ENCODE measurements at places on chromosomes 16 and 17.

DNA sequence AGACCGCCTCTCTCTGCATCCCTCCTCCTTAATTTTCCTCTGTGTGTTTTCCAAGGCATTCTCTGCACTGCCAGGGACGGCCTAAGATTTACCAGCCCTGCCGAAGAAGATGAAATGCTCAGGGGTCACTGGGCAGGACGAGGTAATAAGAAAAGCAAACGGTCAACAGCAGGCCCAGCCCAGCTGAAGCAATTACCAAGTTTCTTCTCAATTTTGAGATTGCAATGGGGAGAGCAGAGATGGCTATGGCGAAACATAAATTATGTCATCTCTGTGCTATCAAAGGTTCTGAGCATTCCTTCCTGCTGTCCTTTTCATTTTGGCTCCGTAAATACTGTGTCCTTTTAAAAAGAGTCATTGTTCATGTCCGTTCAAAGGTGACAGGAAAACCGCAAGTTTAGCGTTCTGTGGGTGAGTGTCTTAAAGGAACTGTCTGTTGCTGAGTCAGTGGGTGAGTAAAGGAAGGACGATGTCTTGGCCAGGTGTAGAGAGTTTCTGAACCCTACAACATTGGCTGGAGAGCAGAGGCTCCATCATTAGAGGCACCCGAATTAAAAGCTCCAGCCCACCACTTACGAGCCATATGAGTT is 753.9 kb upstream of the EEF2KMT start:
- no peak for DNase-seq

DNA sequence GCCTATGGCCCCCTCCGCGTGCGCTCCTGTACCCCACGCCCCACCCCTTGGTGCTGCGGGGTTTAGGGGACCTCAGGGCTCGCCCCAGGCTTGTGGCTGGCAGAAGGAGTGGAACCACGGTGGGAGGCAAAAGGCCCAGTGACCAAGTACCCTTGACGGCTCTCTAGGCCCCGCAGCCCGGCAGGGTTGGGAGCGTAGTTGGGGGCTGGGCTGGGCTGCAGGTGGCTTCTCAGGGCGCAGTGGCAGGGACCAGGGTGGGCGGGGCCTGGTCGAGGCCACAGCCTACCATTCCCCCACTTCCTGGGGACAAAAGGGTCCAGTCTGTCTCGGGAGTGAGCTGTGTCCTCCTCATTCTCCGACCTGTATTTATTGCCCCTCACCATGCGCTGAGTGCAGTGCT is 124.9 kb downstream of the RBFOX3 start:
- DNase-seq, result no peak

DNA sequence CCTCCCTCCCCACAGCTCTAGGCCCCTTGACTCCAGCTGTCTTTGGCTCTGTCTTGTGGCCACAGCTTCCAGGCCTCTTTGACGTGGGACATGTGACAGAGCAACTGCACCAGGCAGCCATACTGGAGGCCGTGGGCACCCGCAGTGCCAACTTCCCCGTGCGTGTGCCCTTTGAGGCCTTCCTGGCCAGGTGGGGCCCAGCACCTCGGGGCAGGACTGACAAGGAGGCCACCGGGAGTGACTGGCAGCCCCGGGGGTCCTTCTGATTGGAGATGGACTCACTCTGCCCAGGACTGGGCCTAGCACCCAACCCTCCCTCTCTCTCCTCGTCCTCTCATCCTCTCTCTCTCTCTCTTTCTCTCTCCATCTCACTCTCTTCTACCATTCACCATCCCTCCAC is 15.5 kb downstream of the MYO15B start:
- DNase-seq, result no peak

DNA sequence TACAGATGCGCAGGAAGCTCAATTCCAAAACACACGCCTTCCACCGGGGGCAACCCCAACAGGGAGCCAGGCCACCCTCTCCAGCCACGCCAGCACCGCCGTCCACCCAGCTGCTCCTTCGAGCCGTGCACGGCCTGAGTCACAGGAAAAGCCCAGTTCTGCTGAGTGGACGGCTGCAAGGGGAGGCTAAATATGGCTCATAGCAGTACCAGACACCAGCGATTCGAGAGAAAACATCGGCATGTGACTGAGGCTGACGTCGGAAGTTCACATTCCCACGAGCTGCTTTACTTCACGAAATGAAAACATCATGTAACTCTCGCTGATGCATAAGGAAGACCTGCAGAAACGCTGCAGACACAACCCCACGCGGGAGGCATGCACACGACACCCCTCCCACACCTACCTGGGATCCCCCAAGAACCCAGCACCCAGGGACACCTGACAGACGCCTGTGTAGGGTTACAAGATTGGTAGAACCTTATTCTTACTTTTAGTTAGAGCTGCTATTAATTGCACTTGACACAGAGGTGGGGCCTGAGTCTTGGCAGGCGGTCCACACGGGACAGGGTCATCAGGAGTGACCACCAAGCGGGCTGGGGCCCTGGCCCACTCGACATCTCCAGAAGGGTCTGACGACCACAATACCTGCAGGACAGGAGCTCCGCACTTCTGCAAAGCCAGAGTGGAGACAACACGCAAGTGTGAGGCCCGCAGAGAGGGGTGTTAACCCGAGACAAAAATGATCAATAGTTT is 116.8 kb downstream of the ANKRD11 start:
- DNase-seq, result no peak

DNA sequence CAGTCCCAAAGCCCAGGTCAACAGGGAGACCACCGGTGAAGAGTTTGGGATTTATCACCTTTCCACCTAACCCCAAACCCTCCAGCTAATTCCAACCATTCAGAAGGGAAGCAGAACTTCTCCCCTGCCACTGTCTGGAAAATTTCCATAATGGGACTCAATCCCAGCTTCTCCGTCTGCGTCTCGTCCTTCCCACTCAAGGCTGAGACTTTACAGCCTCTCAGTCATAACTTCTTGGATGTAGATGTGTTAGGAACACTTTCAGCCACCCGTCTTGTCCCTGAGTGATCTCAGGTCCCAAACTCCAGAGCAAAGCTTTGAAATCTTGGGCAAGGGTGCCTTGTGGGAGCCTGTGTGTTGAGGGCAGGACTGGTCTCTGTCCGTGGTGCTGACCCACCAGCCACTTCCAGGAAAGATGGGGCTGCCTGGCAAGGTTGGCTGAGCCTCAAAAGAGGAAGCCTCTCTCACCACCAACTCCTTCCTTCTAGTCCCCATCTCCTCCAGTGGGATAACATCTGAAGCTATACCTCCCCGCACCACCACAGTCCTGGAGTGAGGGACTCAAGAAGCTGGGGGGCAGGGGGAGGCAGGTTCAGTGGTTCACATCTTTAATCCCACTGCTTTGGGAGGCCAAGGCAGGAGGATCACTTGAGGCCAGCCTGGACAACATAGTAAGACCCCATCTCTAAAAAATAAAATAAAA is 9.3 kb downstream of the GAS2L2 start:
- DNase-seq, result no peak

GRCh38 chr17:27873746-27874145 is 19.4 kb downstream of the LYRM9 start:
- DNase-seq, result no peak

DNA sequence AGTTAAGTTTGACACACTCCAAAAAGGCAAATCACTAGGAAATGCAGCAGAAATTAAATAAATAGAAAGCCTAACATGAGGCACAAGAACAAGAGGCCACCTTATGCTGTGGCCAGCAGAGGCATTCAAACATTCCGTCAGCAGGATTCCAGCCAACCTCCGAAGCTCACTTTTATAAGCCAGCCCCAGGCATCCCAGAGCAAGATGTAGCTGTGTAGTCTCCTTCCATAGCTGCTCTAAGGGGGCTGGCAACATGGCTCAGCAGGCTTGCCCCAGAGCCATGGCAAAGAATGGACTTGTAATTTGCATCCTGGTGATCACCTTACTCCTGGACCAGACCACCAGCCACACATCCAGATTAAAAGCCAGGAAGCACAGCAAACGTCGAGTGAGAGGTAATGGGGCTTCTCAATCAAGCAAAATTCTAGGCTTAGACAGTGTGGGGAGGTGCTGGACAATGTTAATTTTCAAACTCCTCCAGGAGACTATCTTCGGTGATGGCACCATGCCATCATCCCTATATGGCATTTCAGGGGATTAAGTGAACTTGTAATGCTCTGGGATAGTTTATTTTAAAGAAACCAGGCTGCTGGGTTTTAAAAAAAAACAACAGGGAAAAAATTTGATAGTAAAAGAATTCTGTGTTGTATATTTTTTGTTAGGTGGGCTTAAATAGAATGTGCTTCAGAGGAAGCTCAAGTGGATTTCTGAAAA is at the start of gene CLEC3A:
CLEC3A (plus strand) TSS at position 202 of the 714 bp plus-strand sequence; CDS start at position 281, 79 bp downstream.
- no peak for DNase-seq

- DNase-seq, result no peak
Measured at GRCh38 chr17:79036596-79036995, 12.6 kb downstream of the C1QTNF1 start.

DNA sequence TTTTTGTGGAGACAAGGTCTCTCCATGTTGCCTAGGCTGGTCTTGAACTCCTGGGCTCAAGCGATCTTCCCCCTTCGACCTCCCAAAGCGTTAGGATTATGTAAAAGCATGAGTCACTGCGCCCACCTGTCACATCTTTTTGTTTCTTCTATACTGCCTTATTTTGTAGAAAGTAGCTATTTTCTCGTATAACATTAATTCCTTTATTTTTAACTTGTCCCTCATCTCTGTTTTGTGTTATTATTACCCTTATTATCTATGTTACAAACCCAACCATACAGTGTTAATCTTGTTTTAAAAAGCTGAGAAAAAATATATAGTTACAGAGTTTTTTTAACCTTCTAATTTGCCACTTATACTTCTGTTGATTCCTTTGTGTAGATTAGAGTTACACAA is 1.4 kb upstream of the TXNDC11 start:
- no peak for DNase-seq

GRCh38 chr16:21283521-21284289 is 5.6 kb upstream of the CRYM start:
- no peak for DNase-seq

- DNase-seq, result no peak
Measured at GRCh38 chr17:40803617-40804082, 3.9 kb upstream of the KRT28 start.

GRCh38 chr16:17258848-17259713 is 211.7 kb downstream of the XYLT1 start:
- no peak for DNase-seq

DNA sequence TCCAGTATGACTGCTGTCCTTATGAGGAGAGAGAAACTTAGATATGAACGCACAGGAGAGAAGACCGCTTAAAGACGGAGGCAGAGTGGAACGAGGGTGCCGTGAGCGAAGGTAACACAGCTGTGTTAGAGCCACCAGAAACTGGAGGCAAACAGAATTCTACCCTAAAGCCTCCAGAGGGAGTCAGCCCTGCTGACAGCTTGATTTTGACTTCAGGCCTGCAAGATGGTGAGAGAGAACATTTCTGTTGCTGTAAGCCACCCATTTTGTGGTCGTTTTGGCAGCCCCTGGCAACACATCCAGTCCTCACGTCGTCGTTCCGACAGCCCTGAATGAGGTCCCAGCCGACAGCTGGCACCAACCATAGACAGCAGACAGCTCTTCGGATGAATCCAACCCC is 2.8 kb upstream of the SPATA2L start:
- DNase-seq, result no peak

- no peak for DNase-seq
Measured at GRCh38 chr16:15735610-15736009, 85.6 kb downstream of the NDE1 start.

Data from cortex of kidney (tissue), 1 donor.